ENCODE measurements at places on chromosomes 6 and 20.
A peak's percentile ranks its signal among the peaks of the same experiment; 100 is the strongest.

DNA sequence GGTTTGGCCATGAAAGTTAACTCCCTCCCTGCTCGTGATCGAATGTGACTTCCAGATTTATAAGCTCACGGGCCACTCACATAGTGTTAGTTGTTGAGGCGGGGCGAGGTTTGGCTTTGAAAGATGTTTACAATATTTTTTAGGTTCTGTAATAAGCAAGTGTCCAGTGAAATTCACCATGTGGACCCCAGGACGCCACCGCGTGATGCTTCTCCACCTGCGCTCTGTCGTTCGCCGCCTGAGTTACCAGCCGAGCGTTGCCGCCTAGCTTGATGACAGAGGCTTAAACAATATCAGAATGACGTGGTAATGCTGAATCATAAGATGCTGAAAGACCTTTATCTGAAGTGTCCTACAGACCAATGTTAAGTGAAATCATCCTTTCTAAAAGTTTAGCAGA is 241.0 kb downstream of the MYLK4 start:
- DNase-seq: no peak

DNA sequence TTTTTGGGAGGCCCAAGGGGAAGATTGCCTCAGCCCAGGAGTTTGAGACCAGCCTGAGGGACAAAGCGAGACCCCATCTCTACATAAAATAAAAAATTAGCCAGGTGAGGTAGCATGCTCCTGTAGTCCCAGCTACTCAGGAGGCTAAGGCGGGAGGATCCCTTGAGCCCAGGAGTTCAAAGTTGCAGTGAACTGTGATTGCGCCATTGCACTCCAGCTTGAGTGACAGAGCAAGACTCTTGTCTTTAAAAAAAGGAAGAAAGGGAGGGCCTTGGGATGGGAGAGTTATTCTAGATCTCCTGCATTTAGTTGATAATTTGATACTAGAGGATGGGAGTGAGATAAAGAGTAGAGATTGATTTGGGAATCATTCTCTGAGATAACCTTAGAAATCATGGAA is 68.1 kb downstream of the ITCH start:
- DNase-seq: no peak

DNA sequence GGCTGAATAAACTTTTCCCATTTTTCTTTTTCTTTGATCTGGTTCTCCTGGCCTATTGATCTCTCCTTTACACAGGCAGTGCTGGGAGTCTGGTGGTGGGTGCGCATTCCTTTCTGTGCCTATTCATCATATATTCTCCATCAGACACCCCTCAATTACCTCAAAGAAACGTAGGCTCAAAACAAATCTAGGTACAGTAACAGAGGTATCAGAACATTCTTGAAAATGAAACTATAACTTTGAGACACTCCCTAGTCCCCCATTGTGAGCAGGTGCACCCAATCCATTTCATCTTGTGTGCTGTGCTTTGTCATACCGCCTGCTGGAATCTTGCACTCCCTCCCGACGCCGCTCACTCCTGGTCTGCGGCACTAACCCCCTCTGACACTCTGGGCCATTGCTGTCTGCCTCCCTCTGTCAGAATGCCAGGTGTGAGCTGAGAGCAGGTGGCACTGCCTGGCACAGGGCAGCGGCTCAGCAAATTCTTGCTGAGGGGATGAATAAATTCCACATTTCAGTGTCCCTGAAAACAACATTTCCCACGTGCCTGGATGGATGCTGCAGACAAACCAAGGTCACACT is 303.4 kb upstream of the EXOC2 start:
- no peak for DNase-seq

- DNase-seq: no peak
Observed at GRCh38 chr6:134680021-134680420, 269.9 kb downstream of the ALDH8A1 start.

GRCh38 chr20:2451422-2451821 is 19.2 kb downstream of the SNRPB start:
- no peak for DNase-seq

DNA sequence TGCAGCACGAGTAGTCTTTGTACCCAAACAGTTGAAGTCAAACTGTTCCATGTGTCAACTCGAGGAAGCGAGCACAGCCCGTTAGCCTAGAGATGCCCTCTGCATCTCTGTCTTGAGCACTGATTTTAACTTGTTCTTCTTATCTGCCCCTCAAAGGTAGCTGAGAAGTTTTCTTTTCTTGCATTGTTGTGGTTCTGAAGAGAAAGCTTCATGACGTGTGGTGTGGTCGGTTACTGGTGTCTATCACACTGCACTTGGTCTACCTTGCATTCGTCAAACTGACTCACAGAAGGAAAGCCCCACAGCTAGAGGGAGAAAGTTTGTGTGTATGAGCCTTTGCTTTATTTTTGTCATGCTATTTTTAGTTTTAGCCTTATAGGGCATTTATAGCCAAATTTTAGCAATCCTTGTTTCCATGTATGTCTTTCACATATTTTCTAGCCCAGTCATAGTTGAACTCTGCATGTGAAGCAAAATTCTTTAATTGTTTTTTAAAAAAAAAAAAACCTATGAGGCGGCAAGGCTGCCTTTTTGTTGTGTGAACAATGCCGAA is 115.1 kb downstream of the JAG1 start:
- peak; percentile 73 for DNase-seq

DNA sequence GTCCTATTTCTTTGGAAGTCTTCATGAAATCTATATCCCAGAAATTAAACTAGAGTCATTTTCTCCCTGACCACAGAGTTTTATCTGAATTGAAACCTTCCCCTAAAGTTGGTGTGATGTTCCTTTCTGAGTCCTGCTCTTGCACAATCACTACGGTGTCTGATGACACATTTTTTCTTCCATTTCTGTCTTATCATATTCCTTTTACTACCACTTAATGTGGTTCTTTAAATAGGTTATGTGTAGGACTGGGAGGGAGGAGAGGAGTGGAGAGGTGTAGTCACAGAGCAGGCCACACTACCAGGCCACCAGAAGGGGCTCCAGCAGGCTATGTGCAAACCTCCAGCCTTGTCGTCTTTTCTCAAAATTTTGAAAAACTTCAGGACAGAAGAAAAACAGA is 39.7 kb upstream of the ATXN1 start:
- no peak for DNase-seq

- no peak for DNase-seq
Observed at GRCh38 chr6:41275489-41275888, 11.0 kb downstream of the TREM1 start.

DNA sequence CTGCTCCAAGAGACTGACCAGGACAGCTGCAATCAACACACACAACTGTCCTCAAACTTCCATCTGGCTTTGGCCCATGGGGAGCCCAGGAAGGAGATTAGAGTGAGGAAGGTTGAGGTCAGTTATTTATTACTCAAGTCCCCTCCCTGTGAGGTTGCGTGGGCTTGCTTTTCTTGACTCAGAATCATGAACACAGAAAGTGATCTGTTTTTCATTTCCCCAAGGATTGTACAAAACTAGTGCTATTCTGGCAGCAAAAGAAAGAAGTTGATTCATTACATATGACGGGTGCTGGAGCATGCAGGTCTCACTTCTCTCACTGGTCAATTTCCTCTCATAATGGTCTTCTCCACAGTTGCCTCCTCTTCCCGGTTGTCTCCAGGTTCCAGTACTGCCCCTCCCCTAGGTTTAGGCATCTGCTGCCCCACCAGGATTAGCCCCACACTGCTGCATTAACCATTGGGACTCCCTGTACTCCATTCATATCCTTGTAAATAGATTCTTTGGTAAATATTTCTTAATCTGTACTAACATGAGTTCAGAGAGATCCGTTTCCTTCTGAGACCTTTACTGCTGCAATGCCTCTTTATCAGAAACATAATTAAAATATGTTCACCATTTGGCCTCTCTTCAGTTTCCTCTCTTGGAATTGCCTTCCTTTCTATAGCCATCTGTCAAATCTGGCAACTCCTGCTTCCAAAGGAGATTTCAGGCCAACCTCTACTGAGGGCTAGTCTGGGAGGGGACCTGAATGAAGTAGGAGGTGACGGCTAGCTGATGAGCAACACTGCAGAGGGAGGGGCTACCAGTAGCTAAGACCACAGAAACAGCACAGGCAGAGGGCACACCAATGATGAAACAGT is 888.8 kb downstream of the QKI start:
- DNase-seq: no peak

GRCh38 chr6:53112871-53113270 is 35.8 kb downstream of the GCM1 start:
- no peak for DNase-seq

DNA sequence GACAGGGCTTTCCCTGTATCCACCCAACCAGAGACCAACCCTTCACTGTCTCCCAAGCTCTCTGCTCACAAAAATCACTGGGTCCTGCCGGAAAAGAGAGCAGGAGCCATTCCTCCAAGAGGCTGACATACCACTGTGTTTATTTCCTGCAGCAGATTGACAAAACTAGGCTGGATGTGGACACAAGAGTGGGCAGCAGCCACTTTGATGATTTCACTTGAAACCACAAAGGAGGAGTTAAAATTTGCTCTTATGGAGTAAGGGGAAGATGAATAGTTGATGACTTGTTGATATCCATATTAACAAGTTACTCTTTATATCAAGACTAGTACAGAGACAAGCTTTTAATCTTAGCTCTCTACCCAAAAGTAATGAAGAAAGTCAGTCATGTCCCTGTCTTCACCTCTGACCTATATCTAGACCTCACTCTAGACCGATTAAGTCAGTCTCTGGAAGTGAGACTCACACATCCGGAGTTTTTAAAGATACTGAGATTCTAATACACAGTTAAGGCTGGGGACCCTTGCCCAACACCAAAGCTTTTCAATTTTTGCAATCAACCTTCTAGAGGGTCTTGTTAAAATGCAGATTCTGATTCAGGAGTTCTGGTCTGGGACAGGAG is 73.8 kb downstream of the SCML4 start:
- DNase-seq: no peak

DNA sequence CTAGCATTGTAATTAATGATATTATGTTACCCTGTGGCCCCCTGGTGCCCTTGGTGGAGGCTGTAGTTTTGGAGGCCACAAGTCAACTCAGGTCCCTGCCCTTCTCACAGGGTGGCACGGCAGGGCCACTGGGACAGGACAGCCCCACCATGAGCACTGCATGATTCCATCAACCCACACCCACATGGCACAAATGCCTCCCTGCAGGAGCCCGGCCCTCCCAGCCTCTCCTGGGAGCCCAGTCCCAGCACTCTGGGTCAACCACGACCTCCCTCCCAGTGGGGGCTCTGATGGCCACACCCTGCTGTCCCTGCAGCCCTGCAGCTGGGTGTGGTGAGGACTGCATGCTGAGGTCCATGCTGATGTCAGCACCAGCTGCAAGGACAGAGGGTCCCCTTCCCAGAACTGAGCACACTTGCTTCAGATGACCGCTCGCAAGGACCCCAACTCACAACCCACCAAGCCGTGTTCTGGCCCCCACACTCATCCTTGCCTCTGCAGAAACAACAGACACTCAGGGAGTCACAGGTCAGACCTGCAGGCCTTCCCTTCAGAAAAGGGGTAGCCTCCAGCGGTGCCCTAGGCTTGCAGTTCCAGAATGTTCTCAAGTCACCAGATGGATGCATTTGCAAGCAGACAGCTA is 15.7 kb upstream of the CST7 start:
- no peak for DNase-seq

GRCh38 chr6:42404484-42404883 is 47.2 kb downstream of the TRERF1 start:
- peak; percentile 32 for DNase-seq

GRCh38 chr6:116536216-116536621 is 9.3 kb downstream of the TRAPPC3L start:
- DNase-seq: no peak

DNA sequence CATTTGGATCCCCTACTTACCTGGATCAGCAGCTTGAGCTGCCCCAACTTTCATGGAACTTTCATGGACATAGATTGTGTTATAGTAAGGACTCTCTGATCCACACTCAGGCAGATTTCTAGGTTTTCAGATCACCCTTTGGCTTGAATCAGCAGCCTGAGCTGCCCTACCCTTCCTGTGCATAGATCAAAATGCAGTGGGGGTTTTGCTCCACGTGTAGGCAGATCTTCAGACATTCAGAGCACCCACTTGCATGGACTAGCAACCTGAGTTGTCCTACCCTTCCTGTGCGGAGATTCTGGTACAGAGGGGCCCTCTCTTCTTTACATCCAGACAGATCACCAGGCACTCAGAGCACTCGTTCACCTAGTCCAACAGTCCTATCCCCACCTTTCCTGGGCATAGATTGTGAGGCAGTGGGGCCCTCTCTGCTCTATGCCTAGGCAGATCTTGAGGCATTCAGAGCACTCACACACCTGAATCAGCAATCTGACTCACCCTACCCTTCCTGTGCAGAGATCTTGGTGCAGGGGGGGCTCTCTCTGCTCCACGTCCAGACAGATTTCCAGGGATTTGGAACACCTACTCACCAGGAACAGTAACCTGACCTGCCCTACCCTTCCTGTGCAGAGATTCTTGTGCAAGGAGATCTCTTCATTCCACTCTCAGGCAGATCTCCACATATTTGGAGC is 705.2 kb upstream of the NRSN1 start:
- no peak for DNase-seq

DNA sequence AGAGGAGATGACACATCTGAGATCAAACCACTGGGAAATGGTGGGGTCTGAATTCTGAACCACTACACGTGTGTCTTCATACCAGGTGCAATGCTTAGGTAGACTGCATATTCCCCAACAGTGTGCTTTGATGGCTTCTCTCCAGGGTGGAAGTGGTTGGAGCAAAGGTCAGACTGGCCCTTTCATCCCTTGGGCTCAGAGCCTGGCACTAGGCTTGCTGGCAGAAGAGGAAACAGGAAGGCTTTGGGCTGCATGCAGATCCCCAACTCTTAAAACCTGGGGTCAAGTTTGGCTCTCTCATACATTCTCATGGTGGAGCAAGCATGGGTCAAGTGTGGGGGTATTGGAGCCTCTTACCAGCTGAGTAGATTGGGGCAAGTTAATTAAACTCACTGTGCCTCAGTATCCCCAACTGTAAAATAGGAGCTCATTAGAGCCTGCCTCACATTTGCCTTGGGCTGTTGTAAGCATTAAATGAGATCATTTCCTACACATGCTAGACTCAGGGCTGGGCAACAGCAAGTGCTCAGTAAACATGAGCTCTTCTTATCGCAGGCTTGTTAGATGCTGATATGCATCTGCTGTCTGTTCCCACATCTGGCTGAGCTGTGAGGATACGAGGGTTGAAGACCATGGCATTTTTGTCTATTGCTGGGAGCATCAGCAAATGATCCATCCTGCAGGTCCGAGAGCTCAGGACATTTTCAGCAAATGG is 51.6 kb upstream of the FAM83D start:
- no peak for DNase-seq

DNA sequence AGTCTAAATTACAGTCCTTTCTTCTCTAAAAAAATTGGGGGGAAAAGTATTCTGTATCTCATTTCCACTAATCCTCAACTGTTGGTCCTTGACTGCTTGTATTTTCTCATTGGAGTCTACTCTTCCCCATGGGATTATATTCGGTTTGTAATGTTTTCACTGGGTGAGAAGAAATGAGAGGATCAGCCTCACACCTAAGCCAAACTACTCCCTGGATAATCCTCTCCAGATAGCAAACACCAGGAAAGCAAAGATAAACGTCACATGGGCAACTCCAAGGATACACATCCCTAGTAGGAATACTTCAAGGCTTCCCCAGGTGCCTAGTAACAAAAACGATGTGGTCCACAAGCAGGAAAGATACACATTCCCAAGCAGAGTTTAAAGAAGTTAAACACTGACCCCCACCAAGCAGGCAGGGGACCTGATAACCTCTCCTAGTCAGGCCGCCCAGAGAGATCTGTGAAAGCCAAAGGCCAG is 53.9 kb upstream of the SOX4 start:
- no peak for DNase-seq

All from GM04503 (cell line).